BJ (cell line): ENCODE measurements at places on chromosomes 7 and 10.

- DNase-seq = no peak
Observed at GRCh38 chr10:111873041-111873440, 310.5 kb downstream of the GPAM start.

- no peak for DNase-seq
Observed at GRCh38 chr7:107661081-107661864, 645 bp downstream of the SLC26A4 start.

DNA sequence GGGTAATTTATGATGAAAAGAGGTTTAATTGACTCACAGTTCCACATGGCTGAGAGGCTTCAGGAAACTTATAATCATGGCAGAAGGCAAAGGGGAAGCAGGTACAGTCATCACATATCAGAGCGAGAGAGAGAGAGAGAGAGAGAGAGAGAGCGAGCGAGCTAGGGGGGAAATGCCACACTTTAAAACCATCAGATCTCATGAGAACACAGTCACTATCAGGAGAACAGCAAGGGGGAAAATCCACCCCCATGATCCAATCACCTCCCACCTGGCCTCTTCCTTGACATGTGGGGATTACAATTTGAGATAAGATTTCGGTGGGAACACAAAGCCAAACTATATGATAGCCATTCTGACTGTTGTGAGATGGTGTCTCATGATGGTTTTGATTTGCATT, 576.3 kb downstream of the GFRA1 start:
- no peak for DNase-seq

DNA sequence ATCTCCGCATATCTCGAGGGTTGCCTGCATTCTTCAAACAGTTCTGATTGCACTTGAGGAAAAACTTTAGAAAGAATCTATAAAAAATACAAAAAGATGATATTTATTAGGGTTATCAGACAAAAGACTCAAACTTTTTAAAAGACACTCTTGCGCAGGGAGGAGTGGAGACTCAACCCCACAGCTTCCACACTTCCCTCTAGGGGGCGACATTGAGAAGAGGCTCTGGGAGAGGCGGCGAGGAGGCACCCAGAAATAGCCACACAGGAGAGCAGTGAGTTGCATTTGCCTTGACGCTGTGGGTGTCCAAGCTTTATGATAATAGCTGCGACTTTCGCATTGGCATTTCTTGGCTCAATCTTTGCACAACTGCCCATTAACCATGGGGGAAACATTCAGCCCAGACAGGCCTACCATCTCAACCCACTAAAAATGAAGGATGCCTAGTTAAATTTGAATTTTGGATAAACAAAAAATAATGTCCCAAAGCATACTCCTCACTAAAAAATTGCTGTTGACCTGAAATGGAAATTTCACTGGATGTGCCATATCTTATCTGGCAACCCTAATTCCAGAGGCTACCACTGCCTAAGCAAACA, 86.2 kb downstream of the EBF3 start:
- no peak for DNase-seq

GRCh38 chr7:38878694-38879457, 30.1 kb downstream of the VPS41 start:
- no peak for DNase-seq

DNA sequence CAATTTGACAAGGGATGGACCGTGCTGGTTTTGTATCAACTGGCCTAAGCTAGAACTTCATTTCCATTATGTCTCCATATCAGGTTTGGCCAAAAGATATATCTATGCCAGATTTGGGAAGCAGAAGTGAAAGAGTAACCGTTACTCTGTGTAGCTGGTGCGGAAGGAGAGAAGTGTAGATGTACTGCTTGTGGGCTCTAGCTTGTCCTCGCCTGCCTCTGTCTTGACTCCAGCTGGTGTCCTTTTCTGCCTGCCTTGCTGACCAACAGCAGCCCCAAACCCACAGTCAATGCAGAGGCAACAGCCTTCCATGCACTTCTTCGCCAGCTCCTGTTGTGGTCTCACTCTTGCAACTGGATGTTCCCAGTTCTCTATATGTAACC, 128.5 kb downstream of the KIF20B start:
- DNase-seq = no peak

DNA sequence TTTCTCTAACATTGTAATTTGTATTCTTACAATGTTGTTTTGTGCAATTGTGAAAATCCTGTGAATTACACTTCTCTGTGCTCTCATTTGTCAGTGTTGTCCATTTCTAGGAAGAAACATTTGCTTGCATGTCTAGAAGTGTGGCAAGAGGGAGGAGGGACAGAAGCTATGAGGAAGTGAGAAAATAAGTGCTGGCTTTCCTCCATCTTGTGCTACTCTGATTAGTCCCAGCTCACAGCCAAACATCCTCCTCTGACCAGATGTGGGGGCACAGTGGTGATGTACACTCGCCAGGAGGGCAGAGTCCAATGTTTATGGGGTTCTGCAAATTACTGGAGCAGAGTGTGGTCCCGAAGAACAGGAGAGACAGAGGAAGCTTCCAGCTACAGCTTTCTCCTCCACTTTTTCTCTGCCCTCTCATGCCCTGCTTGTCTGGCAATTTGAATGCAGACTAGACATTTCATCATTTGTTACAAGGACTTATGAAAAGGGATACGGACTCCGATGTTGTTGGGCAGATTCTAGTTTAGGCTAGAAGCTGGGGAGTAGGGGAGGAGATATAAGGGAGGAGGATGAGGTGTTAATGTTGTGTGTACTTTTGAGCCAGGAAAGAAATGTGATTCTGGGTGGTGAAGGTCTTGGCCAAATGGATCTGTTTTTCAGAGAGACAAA, 131.0 kb upstream of the C1GALT1 start:
- DNase-seq = no peak

- no peak for DNase-seq
Observed at GRCh38 chr7:107967420-107967819, 35.5 kb downstream of the LAMB1 start.

GRCh38 chr7:18590744-18591340, 95.3 kb downstream of the HDAC9 start:
- no peak for DNase-seq

DNA sequence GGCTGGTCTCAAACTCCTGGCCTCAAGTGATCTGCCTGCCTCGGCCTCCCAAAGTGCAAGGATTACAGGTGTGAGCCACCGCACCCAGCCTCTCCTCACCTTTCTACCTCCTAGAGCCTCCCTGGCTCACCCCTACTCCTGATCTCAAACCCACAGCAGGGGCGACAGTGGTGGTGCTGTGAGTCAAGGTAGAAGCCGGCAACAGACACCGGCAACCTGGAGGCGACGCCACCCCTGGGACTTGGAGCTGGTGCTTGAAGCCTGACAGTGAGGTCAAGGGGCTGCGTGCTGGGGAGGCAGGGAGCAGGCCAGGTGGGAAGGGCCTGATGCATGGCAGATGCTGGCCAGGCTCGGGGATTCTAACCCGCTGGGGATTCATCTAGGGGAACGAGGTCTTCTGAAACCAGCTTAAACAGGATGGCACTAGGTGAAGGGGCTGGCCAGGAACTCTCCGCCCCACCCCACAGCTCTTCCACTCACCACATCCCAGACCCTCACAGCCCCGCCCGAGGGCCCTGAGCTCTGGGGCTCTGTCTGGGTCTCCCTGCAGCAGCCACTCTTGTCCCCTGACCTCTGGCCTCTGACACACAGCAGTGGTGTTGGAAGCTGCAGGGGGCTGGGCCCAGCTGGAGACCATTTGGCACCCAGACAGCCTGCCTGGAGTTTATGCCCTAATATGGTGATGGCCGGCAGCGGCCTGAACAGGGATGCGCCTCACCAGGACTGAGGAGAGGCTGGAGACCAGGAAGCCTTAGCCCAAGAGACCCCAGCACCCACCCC, 16.4 kb downstream of the KCNH2 start:
- DNase-seq = no peak

GRCh38 chr7:3493499-3493898, 192.4 kb downstream of the SDK1 start:
- no peak for DNase-seq

- DNase-seq = no peak
Observed at GRCh38 chr7:104922182-104923009, 91.6 kb upstream of the KMT2E start.

GRCh38 chr10:123558651-123559050, 107.5 kb upstream of the GPR26 start:
- no peak for DNase-seq

- no peak for DNase-seq
Observed at GRCh38 chr10:69465457-69466157, 14.3 kb downstream of the TSPAN15 start.

- no peak for DNase-seq
Observed at GRCh38 chr10:70504521-70505358, 26.2 kb downstream of the PALD1 start.

GRCh38 chr7:158992759-158993158, 136.4 kb downstream of the DYNC2I1 start:
- DNase-seq = no peak

- DNase-seq = no peak
Observed at GRCh38 chr10:115921795-115922194, 351.2 kb downstream of the GFRA1 start.

- DNase-seq = no peak
Observed at GRCh38 chr7:39453743-39454355, 112.4 kb upstream of the YAE1 start.

GRCh38 chr7:45653209-45653907, 79.2 kb downstream of the ADCY1 start:
- no peak for DNase-seq

- no peak for DNase-seq
Observed at GRCh38 chr7:42222891-42223290, 14.1 kb downstream of the GLI3 start.

GRCh38 chr10:14603534-14604102, 171.1 kb downstream of the FAM107B start:
- DNase-seq = no peak

GRCh38 chr10:101576211-101576863, 11.7 kb downstream of the POLL start:
- DNase-seq = no peak

DNA sequence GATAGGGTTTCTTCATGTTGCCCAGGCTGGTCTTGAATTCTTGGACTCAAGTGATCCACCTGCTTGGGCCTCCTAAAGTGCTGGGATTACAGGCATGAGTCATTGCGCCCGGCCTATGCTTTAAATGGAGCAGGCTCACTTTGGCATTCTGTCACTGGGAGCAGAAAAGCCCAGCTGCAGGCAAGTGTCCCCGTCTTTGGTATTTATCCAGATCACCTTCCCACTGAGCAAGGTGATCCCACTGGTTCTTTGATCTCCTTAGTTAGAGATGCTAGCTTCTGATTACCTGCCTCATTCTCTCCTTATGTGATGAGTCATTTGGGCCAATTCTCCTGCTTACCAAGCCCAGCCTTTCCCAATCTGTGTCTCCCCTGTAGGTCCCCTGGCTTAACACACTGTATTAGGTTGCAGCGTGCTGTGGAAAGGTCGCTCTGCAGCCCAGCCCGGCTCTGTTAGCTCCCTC, 39.3 kb downstream of the SPDYE5 start:
- DNase-seq = no peak

DNA sequence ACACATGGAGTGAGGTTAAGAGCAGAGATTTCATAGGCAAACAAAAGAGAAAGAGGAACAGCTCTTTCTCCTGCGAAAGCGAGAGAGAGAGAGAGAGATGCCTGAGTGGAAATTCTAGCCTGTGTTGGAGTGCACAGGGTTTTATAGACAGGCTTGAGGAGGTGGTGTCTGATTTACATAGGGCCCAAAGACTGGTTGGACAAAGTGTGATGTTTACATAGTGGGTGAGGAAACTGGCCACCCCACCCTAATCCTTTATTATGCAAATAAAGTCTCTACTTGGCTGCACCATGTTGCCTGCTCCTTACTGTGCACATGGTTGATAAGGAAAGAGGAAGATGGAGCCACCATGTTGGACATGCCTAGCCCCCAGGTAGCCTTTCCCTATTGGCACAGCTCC, 967.8 kb upstream of the SORCS1 start:
- no peak for DNase-seq

DNA sequence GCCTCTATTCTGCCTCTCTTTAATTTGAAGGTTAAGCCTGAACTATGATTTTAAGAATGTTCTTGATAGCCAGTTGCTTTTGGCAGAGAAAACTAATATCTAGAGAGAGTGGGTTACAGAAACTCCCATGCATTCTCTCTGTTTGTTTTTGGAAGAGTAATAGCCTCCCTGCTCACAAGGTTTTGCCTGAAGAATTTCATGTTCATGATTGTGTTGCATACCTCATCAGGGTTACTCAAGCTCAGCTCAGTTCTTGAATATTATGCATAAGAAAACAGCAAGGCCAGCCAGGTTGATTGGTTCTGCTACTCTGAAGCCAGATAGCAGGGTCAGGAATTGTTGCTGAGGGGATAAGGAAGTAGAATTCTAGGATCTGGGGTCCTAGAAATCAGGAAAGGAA, 137.4 kb downstream of the MDFIC start:
- no peak for DNase-seq

DNA sequence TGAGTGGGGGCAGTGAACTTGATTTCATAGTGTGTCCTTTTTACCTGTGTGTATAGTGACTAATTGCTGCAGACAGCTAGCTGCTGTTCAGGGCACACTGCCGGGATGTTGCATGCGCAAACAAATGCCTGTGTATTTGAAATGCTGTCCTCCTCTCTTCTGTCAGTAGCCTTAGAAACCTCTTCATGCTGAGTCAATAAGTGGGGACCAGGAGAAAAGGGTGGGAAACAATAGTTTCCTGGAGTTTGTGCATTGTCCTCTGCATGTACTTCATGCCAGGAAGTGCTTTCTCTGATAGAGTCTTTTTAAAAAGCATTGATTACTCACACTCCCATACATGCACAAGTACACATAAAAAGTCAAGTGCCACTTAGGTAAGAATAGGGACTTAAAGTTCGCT, 1183.7 kb upstream of the CELF2 start:
- DNase-seq = no peak

GRCh38 chr10:32112055-32112454, 55.8 kb upstream of the KIF5B start:
- DNase-seq = peak; percentile 53

DNA sequence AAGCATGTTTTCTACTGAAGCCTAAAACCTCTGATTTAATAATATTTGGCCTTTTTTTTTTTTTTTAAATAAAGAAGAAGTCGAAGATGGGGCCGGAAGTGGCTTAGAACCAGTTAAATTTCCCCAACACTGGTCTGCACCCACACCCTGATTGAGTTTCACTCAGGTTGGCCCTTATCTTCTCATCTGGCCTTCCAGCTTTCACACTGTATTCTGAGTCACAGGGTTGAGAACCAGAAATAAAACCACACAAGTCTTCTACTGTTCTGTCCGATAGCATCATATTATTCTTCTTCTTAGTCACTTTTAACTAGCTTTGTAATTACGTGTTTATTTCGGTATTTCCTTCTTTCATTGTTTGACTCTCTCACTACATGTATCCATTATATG, 9.9 kb downstream of the ZNF365 start:
- DNase-seq = peak; percentile 82

DNA sequence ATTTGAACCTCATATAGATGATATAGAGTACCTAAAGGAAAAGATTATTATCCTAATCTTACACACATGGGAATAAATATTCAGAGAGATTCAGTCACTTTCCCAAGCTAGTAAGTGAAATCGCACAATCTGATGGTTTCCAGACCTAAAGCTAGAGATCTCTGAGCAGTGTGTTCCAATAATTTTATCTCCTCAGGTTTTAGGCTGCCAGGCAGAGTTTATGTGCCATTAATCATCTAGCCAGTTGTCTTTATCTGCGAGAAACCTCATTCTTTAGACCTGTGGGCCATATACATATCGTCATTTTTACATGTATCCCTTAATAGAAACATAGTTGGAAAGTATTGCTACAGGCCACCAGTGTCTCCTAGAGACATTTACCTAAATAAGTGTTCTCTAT, 647.2 kb upstream of the STEAP1 start:
- no peak for DNase-seq

- no peak for DNase-seq
Observed at GRCh38 chr7:11895337-11895736, 63.3 kb upstream of the THSD7A start.
